A549 treated with DMSO at 1 μM for 4 hours (cell line): ENCODE measurements at places on chromosomes 7 and 10. TPM values are rescaled to one million over a fixed set of nuclear protein-coding genes. Genes with fewer than 3 reads are reported as not detected.

ZPBP gene
- total RNA-seq, result not detected in 5 replicates

TMEM273 gene
- total RNA-seq, result not detected in 5 replicates

TAS2R3 gene
- 0.07 TPM in 1 of 5 replicates, not detected in the others for total RNA-seq

CAMK1D gene
- 6.7 to 9.1 TPM (median 8.8 TPM) in 5 replicates for total RNA-seq

IRF5 gene
- total RNA-seq, result 12.8 to 17.4 TPM (median 14.7 TPM) in 5 replicates

ACTL6B gene
- total RNA-seq, result not detected in 5 replicates

DENND2A gene
- total RNA-seq, result 0.24 to 0.42 TPM (median 0.35 TPM) in 5 replicates

UPK3BL2 gene
- total RNA-seq, result 1.1 to 3.8 TPM (median 3.1 TPM) in 5 replicates

BTBD16 gene
- 0.44 to 1.5 TPM (median 0.59 TPM) in 5 replicates for total RNA-seq

HOXA4 gene
- 1.3 to 3.0 TPM (median 2.8 TPM) in 5 replicates for total RNA-seq

PDK4 gene
- total RNA-seq, result 3.7 to 5.6 TPM (median 5.0 TPM) in 5 replicates

ITPRIP gene
- total RNA-seq, result 66.4 to 81.7 TPM (median 75.1 TPM) in 5 replicates

SAMD9 gene
- total RNA-seq, result 4.6 to 10.8 TPM (median 7.5 TPM) in 5 replicates

MMP21 gene
- total RNA-seq, result 0.03 TPM in 1 of 5 replicates, not detected in the others

UCN3 gene
- not detected in 5 replicates for total RNA-seq

SPDYE2B gene
- total RNA-seq, result 0.05 TPM in 1 of 5 replicates, not detected in the others

SH2B2 gene
- 1.9 to 3.6 TPM (median 3.1 TPM) in 5 replicates for total RNA-seq

SLC25A40 gene
- 5.1 to 10.5 TPM (median 8.4 TPM) in 5 replicates for total RNA-seq

PRKG1 gene
- total RNA-seq, result 0.16 TPM in 1 of 5 replicates, not detected in the others

EIF3A gene
- total RNA-seq, result 136 to 163 TPM (median 156 TPM) in 5 replicates
